ENCODE measurements at places on chromosomes 3 and 15. TPM values are rescaled to one million over a fixed set of nuclear protein-coding genes. Genes with fewer than 3 reads are reported as not detected.

The LYSMD2 gene
- polyA plus RNA-seq = 5.8 TPM

The COLQ gene
- 11.0 TPM for polyA plus RNA-seq

GRCh38 chr3:157467200-157467599 is 30.6 kb downstream of the PTX3 start:
- DNase-seq = no peak

GRCh38 chr3:31981206-31982181 is at the start of the genes OSBPL10 and ZNF860:
Gene OSBPL10 (minus strand): TSS chr3:31981262. CDS start chr3:31981179, 83 bp downstream.
Gene ZNF860 (plus strand): TSS chr3:31981750. CDS start chr3:31989080, 7,330 bp downstream.
- DNase-seq = peak; percentile 75

DNA sequence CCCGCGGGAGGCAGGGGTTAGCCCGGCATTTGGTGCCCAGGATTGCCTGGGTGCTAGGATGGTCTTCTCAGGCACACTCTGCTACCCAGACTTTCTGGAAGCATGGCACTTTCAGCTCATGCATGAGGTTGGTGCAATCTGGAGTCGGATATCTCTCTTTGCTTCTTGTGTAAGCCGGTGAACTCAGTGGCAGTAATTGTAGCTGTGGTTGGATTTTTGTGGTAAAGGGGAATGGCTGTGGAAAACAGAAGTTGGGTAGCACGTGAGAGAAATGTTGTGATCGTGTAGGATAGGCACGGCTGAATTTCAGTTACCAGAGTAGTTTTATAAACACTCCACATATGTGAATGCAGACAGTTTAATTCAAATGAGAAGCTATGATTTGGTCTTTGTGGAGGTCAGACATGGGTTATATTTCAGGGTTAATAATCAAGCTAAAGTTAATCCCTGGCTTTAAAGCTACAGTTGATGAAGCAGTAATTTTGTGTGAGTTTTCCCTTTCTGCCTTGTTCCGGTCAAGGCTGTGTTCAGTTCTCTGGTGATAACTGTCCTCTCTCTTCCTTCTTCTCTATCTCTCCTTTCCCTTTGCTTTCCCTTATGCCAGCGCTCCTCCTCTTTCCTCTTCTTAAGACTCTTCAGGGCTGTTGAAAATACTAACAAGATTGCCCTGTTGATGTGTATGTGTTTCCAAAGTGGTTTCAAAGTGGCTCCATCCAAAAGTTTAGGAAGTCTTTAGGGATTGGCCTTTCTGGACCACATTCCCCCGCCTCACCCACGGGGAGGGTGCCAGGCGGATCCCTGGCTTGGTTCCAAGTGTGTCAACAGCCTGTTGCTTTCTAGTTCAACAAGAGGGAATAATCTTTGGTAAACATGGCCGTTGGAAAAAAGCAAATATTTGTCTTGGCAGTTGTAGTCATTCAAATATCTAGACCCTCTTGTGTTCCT is 404.6 kb upstream of the C2CD4B start:
- DNase-seq = no peak

GRCh38 chr3:114355653-114356052 is 61.8 kb downstream of the TIGIT start:
- no peak for DNase-seq
